ENCODE measurements at places on chromosomes 5 and 9. TPM values are rescaled to one million over a fixed set of nuclear protein-coding genes. Genes with fewer than 3 reads are reported as not detected.

Gene SLC36A2
- total RNA-seq, result not detected

Gene DND1
- 1.8 TPM for total RNA-seq

Gene TEK
- not detected for total RNA-seq

Gene LRRC70
- 0.13 TPM for total RNA-seq

Gene PDGFRB
- total RNA-seq, result 1.8 TPM

Gene SV2C
- total RNA-seq, result not detected

Gene PCDHGA10
- 0.69 TPM for total RNA-seq

Data from Panc1 (cell line).